ENCODE measurements at places on chromosomes 2 and 18. TPM values are rescaled to one million over a fixed set of nuclear protein-coding genes. Genes with fewer than 3 reads are reported as not detected.

GRCh38 chr2:137036619-137037018 is 271.3 kb downstream of the THSD7B start:
- no peak overlapping the region for H3K27ac ChIP-seq
- DNase-seq = no peak
- H3K4me1 ChIP-seq = no peaks in the 10 kb centered on the region

THSD7B gene
- total RNA-seq = not detected

ALLC gene
- total RNA-seq = not detected

DNA sequence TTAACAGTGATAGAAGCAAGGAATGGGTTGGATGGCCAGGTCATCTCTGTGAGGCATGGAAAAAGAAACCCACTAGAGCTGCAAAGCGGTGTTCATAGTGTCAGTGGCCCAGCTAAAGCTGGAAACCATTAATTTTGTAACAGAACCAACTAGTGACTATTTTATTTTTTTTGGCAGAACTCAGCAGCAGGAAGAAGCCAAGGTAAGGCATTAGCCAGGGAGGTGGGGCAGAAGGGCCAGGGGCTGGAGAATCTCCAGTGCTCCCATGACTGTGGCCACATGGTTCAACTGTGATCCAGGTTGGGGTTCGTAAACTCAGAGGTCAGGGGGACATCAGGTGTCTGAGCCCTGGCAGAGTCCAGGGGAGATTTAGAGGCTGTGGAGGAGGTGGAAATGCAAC is 25.9 kb upstream of the YES1 start:
- H3K36me3 ChIP-seq = no peaks in the 10 kb centered on the region
- H3K27me3 ChIP-seq = no peaks in the 10 kb centered on the region
- H3K4me1 ChIP-seq = no peaks in the 10 kb centered on the region
- no peak for DNase-seq
- no peak overlapping the region for H3K27ac ChIP-seq

MC4R gene
- total RNA-seq = not detected

NT5DC4 gene
- not detected for total RNA-seq

- no peaks in the 10 kb centered on the region for H3K27me3 ChIP-seq
- DNase-seq = no peak
- H3K4me3 ChIP-seq = no peak overlapping the region
Measured at GRCh38 chr18:52439457-52439856, 99.5 kb downstream of the DCC start.

BMP10 gene
- total RNA-seq = not detected

COL4A3 gene
- total RNA-seq = 7.6 TPM

DNA sequence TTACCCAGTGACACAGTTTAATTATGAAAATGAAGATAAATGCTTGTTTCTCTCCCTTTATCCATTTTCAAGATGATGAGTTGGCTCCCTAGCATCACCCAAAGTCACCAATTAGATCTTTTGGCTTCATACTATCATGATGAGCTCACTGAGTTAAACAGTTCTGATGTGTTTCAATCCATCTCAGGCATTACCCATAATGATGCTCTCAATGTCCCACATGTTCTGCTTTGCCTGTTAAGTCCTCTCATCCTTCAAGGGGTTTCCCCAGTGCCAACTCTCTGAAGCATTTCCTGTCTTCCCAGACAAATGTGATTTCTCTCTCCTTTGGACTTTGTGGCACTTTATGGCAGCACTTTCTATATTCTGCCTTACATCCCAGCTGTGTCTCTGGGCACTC is 92.6 kb downstream of the EPB41L3 start:
- DNase-seq = no peak
- H3K27ac ChIP-seq = no peak overlapping the region
- no peaks in the 10 kb centered on the region for H3K4me1 ChIP-seq

- H3K4me1 ChIP-seq = no peaks in the 10 kb centered on the region
- no peaks in the 10 kb centered on the region for H3K27me3 ChIP-seq
- no peak for DNase-seq
- no peak overlapping the region for H3K4me3 ChIP-seq
- H3K27ac ChIP-seq = no peak overlapping the region
Measured at GRCh38 chr18:8699948-8700347, 5.4 kb upstream of the MTCL1 start.

ERBB4 gene
- 13.3 TPM for total RNA-seq

OXER1 gene
- total RNA-seq = not detected

XRCC5 gene
- 320 TPM for total RNA-seq

DNA sequence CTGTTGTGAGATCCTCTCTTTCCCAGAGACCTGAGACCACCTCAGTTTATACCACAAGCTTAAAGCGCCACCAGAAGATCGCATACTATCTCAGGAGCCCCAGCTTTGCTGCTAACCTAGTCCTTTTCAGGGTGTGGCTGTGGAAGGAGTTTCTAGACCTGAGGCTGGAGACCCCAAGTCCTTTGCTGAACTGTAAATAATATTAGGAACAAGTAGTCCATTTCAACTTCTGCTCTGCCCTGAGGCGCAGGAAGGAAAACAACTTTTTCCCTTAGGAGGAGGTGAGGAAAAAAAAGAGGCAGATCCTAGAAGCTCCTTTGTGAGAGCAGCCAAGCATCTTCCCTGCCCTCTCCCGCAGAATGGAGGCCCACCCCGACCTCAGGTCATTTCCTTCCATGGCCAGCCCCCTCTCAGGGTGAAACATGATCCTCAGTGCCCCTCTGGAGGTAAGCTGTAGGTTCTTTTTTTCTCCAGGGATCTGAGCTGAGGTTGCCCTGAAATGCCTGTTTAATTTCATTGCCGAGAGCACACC is 122.8 kb upstream of the LGALSL start:
- no peak overlapping the region for H3K4me3 ChIP-seq
- H3K4me1 ChIP-seq = peaks cover 6% of the 10 kb centered on the region
- H3K36me3 ChIP-seq = no peaks in the 10 kb centered on the region
- H3K27me3 ChIP-seq = no peaks in the 10 kb centered on the region
- peak overlapping the region; percentile 91 for H3K27ac ChIP-seq

SERPINB13 gene
- total RNA-seq = not detected

GRP gene
- total RNA-seq = not detected

Data from uterus (tissue), 4 donors.